Stimulated activated naive CD4-positive, alpha-beta T cell (primary cell): ENCODE measurements at places on chromosomes 12 and 14.

DNA sequence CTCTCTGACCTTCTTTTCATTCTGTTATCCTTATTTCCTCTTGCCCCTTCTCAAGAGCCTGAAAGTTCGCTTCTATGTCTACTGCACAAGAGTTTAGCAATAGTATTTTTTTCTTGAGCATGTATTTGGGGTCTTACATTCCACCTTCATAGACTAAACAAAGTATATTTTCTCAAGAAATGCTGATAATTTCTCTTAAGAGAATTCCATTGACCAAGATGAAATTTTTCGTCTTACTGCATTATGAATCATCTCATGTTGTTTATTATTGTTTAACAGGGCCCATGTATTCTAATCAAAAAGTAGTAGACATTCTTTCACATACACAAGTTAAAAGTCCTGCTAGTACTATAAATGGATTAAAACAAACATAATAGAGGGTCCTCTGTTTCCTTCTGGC is 219.3 kb downstream of the C12orf50 start:
- no peak for DNase-seq

GRCh38 chr14:91876492-91876891 is 9.2 kb upstream of the TC2N start:
- DNase-seq: no peak

- no peak for DNase-seq
These were observed 402.2 kb upstream of the USP15 start for GRCh38 chr12:61857968-61858367.

DNA sequence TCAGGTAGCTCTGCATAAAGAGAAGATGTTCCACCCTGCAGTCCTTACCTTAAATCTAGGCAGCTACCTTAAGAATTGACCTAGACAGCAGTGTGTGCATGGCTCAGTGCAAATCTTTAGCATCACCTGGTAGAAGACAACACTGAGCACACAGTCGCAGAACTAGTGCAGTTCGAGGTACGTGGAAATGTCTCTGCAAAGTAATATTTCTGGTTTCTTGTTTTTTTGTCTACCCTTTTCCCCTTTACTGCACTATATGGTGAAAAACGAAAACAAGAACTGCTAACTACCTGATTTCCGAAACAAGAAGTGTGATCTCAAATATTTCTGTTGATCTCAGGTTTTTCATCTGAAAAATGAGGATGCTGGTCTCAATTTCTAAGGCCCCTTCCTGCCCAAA is 82.5 kb downstream of the ETV6 start:
- peak; percentile 3 for DNase-seq

GRCh38 chr12:8667270-8667669 is 4.6 kb upstream of the MFAP5 start:
- no peak for DNase-seq

DNA sequence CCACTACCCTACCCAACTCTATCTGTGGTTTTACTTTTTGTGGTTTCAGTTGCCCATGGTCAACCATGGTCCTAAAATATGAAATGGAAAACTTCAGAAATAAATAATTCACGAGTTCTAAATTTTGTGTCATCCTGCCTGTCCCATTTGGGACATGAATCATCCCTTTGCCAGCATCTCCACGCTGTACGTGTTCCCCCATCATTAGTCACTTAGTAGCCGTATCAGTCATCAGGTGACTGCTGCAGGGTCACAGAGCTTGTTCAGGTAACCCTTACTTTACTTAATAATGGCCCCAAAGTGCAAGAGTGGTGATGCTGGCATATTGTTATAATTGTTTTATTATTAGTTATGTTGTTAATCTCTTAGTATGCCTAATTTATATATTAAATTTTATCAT is 209.9 kb downstream of the ITPR2 start:
- DNase-seq: no peak

GRCh38 chr12:80044694-80045046 is 54.7 kb upstream of the OTOGL start:
- no peak for DNase-seq

DNA sequence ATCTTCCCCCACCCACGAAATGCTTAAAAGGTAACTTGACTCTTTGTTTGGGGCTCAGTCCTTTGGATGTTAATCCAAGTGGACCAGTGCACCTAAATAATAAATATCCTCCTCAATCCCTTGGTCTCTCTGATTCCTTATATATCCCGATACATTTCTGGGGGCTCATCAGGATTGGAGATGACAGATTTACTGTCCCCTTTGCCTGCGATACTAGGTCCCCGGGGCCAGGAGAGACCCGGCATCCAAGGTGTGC is 26.3 kb downstream of the KLRK1 start:
- DNase-seq: no peak

DNA sequence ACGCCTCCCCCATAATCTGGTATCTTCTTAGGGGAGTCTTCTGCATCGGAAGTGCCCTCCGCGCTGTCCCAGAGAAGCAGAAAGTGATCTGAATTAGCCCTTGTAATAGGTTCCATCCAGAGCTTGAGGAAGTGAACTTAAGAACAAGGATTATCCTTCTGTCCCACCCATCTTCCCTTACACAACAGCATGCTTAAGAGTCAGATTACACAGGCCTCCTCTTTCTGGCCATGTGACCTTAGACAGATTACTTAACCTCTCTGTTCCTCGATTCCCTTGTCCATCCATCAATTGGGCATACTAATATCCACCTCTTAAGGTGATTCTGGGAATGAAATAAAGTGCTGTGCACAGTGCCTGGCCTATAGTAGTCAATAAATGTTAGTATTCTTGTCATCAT is 11.4 kb downstream of the CABP1 start:
- DNase-seq: no peak

DNA sequence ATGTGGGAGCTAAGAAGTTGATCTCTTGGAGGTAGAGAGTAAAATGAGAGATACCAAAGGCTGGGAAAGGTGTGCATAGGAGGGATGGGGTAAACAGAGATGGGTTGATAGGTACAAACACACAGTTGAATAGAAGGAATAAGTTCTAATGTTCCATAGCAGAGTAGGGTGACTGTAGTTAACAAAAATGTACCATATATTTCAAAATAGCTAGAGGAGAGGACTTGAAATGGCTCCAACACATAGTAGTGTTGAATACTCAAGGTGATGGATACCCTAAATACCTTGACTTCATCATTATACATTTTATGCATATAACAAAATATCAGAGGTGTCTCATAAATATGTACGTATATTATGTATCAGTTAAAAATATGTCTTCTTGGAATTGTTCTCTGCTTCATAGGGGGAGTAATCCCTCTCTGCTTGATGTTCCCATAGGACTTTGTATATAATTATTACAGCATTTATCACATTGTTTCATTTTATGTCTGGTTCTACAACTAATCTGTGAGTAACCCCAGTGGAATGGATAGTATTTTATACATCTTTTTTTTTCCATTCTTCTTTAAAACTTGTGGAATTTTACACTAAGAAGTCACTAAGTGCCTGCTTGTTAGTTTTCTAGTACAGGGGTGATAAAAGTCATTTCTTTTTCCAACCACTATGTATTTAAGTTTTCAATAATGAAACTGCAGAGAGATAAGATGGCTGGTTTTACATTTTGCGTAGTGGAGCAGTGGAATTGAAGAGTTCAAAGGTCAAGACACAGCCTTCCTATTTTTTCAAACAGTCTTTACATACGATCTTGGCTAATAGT is 1940.0 kb upstream of the SEL1L start:
- DNase-seq: no peak

- no peak for DNase-seq
These were observed 59.9 kb downstream of the PRKAB1 start for GRCh38 chr12:119727600-119728443.

GRCh38 chr12:90937651-90938050 is 17.3 kb downstream of the CCER1 start:
- no peak for DNase-seq

DNA sequence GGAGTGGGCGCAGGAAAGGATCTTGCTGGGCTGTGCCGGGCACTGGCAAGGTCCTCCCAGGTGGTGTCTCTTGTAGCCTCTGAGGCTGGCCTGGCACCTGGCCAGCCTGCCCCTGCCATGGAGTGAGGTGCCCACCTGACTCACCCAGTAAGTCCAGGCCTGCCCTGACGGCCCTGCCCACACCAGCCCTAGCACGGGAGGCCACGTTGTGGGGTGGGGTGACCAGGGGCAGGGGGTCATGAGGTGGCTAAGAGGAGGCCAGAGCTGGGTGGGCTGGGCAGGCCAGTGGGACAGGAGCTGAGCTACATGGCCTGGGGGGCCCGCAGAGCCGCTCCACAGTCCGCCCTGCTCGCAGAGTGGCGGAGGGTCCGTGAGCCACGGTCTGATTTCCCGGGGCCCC is 45.4 kb downstream of the KIF26A start:
- no peak for DNase-seq

DNA sequence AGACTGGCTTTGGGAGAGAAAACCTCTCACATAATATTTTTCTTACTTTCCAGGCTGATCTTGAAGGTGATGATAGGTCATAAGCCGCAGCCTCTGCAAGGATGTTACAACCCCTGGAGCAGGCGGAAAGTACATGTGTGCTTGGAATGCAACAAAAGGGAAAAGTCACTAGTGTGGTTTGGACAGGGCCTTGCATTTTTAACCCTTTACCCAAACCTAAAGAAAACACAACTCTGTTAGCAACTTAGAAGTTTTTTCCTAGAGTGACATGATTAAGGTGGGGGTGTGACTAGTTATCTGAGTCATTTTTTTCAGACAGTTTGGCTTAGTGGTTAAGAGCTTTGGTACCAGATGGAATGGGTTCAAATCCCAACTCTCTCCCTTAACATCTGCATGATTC is 97.0 kb downstream of the TMEM30B start:
- DNase-seq: no peak

DNA sequence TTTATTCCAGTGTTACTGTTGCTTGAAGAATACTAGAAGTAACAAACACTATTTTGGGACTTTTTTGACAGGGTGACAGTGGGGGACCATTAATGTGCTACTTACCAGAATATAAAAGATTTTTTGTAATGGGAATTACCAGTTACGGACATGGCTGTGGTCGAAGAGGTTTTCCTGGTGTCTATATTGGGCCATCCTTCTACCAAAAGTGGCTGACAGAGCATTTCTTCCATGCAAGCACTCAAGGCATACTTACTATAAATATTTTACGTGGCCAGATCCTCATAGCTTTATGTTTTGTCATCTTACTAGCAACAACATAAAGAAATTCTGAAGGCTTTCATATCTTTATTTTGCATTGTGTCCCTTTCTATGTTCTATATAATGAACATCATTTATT is 44.5 kb downstream of the TMPRSS12 start:
- DNase-seq: no peak

GRCh38 chr14:92134456-92134855 is 12.7 kb downstream of the CPSF2 start:
- DNase-seq: no peak

DNA sequence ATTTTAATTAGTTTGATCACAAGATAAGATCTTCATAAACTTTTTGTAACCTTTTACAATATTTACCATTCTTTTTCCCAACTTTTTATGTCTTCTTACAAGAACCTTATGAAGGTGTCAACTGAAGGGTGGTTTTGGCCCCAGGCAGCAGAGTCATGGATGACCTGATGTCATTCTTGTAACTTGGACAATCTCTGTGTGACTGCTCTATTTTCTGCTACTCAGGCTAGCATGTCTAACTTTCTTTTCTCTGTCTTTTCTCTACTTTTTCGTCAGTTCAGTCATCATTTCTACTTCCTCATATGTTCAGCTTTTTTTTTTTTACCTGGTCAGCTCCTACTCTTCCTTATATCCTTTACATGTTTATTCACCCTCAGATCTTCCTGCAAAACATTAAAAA is 150.7 kb upstream of the PTPRQ start:
- no peak for DNase-seq

DNA sequence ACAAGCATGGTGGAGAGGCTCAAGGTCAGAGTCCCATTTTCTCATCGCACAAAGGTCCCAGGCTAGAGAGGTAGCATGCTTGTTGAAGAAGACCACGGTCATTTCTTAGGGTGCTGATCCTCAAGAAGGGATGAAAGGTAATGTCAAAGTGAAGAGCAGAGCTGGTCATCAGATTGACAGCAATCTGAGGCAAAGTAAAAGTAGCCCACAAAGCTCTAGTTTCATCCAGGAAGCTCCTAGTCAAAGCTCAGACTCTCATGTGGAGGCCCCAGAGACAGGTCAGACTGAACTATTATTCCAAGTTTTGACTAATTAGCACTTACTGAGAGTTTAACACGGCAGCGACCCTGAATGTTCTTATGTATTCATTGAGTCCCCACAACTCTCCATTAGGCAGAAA is 270.6 kb downstream of the RPS29 start:
- no peak for DNase-seq

- DNase-seq: no peak
These were observed 506.0 kb upstream of the TMEM132C start for GRCh38 chr12:127760996-127761395.

- no peak for DNase-seq
These were observed 15.1 kb downstream of the EPYC start for GRCh38 chr12:90989686-90990111.

DNA sequence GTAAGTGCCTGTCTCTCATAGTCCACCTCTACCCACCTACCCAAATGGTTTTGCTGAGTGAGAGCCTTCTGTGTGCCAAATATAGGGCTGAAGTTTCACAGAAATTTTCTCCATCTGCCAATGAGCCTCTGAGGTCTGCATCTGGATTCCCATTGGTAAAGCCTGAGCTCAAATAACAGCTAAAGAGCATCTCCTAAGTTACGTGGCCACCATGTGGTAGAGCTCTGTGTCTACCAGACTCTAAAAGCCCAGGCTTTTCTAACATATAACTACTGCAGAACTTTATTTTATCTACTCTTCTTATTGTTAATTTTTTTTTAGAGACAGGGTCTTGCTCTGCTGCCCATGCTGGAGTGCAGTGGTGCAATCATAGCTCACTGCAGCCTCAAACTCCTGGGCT is 16.0 kb downstream of the AMDHD1 start:
- peak; percentile 2 for DNase-seq

- DNase-seq: no peak
These were observed 54.7 kb downstream of the RPS6KA5 start for GRCh38 chr14:91005716-91006115.

GRCh38 chr14:52856139-52856538 is 64.7 kb upstream of the GNPNAT1 start:
- no peak for DNase-seq

- DNase-seq: no peak
These were observed 454.1 kb downstream of the ATP23 start for GRCh38 chr12:58395470-58395869.

GRCh38 chr14:21023174-21023573 is 1.7 kb downstream of the NDRG2 start:
- no peak for DNase-seq

- DNase-seq: no peak
These were observed 60.1 kb downstream of the SUSD6 start for GRCh38 chr14:69671365-69672030.

- no peak for DNase-seq
These were observed 92.8 kb upstream of the ETV6 start for GRCh38 chr12:11556682-11557081.

DNA sequence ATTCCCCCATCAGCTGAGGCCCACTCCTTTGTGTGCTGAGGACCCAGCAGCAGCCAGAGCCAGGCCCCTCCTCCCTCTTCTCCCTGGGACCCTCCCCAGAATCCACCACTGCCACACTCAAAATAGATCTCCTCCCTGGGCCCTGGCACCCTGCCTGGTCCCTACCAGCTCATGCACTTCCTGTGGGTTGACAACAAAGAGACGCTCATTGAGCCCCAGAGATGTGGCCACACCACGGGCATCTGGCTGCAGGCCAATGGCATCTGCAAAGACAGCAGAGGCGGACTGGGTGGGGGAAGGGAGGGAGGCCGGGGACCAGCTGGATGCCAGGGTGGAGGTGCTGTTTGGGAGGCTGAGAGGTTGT is 16.0 kb upstream of the ENDOU start:
- peak; percentile 60 for DNase-seq

GRCh38 chr14:92687681-92688433 is 60.6 kb downstream of the LGMN start:
- DNase-seq: no peak
